ENCODE measurements at places on chromosomes 7 and 10.

DNA sequence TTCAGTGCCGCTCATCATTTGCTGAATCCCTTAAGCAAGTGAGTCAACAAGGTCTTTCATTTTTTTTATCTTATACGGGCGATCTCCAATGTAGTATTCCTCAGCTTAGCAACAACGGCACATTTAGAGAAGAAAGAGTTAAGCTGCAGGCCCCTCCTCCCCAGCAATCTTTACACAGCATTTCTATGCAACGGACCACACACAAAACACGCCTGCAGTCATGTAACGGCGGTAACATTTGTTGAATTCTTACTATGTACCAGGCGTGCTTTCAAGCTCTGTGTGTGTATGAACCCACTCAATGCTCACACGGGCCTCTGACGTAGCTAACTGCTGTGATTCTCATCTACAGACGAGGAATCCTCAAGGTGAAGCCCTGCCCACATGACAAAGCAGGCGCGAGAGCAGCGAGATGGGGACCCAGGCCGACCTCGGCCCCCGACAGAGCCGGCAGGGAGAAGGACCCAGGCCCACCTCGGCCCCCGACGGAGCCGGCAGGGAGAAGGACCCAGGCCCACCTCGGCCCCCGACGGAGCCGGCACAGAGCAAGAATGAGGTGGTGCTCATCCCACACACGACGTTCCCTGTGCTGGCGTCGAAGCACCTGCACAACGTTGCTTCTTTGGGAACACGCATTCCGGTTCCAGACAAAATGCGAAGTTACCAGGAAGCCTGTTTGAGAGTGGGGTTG, 240.7 kb downstream of the ZMYND11 start:
- DNase-seq, result no peak

DNA sequence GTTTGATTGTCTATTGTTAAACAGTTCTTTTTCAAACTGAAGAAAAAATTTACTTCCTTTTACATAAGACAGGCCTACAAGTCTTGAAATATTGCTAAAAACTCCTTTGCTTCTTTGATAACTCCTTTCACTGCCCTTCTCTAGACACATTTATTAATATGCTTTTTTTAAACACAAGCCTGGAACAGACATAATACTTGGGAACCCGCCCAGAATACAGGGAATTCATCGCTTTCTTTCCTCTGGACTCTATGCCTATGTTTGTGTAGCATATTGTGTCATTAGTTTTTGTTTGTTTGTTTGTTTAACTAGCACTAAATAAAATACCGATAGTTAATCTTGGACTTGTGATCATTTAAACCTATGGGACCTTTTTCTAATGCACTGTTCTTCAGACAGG, 42.4 kb upstream of the ABCB4 start:
- DNase-seq, result no peak

GRCh38 chr7:137417464-137417863, 73.9 kb upstream of the PTN start:
- DNase-seq, result no peak

- no peak for DNase-seq
Measured at GRCh38 chr7:159104188-159104920, 40.3 kb downstream of the VIPR2 start.

DNA sequence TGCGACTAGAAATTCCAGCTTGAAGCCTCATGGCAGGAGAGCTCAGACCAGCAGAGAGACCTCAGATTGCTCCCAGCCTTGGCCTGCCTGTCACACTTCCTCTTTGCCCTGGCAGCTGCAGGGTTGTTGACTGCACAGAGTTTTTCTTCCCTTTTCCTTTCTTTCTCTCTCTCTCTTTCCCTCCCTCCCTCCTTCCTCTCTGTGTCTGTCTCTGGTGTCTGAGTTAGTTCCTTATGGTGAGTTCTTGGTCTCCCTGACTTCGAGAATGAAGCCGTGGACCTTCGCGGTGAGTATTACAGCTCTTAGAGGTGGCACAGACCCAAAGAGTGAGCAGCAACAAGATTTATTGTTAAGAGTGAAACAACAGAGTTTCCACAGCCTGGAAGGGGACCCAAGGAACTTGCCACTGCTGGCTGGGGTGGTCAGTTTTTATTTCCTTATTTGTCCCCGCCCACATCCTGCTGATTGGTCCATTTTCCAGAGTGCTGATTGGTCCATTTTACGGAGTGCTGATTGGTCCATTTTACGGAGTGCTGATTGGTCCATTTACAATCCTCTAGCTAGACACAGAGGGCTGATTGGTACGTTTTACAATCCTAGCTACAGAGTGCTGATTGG, 266.3 kb downstream of the RPS24 start:
- no peak for DNase-seq

DNA sequence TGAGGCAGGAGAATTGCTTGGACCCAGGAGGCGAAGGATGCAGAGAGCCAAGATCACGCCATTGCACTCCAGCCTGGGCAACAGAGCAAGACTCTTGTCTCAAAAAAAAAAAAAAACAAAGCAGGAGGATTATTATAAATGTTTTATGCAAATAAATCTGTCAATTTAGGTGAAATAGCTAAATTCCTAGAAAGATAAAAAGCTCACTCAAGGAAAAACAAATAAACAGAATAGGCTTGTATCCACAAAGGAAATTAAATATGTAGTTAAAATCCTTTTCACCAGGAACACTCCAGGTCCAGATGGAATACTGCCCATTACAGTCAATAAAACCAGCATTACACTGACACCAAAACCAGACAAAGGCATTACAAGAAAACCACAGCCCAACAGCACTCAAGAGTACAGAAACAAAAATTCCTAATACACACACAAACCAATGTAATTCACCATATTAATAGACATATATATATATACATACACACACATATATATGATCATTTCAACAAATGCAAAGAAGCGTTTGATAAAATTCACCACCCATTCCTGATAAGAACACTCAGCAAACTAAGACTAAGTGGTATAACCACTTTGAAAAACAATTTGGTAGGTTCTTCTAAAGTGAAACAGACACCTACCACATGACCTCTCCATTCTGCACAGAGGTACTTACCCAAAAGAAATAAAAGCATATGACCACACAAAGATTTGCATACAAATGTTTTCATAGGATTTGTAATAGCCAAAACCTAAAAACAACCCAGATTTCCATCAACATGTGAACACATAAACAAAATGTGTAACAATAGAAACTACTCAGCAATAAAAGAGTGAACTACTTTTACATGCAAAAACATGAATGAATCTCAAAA, 38.8 kb downstream of the ABI1 start:
- no peak for DNase-seq
